Stimulated activated CD4-positive, alpha-beta T cell treated with anti-CD3 and anti-CD28 coated beads, Interleukin-12 subunit alpha, Interleukin-12 subunit beta, amount 100 ng/mL, for 24 hours (primary cell): ENCODE measurements at places on chromosomes 4 and X.
A peak's percentile ranks its signal among the peaks of the same experiment; 100 is the strongest.

- no peak for DNase-seq
These were observed 16.3 kb downstream of the SPRY1 start for GRCh38 chr4:123412700-123413512.

DNA sequence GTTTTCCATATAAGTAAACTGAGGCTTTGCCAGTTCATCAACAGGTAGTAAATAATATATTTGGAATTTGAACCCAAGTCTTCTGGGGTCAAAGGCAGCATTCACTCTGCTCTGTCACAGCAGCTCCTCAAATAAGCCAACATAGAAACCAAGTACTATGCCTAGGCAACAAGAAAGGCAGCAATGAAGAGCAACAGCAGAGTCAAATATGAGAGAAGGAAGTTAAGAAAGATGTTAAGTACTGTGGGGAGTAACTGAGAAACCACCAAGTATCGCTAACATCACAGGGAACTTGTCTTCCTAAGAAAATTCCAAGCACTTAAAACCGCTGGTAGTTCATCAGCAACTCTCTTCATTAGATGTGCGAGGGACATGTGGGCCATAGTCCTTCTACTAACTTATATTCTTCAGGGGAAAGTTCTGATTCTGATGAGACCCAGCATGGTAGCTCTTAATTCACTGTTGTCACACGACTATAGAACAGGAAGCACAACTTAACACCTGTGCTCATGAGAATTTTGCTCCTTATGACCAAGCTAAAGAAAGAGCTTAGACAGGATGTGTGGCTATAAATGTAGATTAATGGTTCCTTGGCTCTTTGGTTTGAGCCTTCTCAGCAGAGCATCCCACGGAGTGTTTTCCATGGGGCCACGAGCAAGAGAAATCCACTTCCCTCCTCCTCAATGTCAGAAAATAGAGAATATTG lies 107.8 kb downstream of the AR start:
- DNase-seq, result no peak

DNA sequence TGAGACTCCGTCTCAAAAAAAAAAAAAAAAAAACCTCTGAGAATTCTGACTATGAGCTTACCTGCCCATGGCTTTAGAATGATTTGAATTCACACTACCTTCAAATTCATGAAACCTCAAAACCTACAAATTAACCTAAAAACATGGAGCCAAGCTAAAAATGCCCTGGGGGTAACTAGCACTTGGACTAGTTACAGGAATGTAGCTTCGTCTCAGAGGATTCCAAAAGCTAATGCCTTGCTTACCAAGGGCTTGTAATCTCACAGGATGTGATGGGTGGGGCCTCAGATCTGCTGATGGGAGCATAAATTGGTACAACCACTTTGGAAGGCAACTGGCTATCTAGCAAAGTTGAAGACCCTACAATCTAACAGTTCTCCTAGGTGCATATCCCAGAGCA lies 79.4 kb upstream of the SPRY1 start:
- DNase-seq, result no peak

DNA sequence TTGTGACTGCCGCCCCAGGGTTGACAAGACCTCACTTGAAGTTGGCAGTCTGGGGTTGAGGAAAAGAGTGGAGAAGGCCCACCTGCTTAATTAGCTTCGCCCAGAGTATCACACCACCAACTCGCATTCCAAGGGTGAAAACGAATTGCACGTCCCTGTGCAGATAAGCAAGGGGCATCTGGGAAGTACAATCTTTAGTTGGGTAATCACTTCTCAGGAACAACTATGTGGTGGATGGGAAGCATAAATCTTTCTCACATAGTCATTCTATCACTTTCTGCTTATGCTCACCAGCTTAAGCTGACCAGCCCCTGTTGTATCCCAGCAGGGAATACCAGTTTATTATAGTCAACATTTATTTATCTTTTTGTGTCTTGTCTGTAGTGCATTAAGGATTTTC lies 14.3 kb downstream of the SPCS3 start:
- no peak for DNase-seq

- no peak for DNase-seq
These were observed 52.1 kb downstream of the CT47B1 start for GRCh38 chrX:120823556-120823955.

DNA sequence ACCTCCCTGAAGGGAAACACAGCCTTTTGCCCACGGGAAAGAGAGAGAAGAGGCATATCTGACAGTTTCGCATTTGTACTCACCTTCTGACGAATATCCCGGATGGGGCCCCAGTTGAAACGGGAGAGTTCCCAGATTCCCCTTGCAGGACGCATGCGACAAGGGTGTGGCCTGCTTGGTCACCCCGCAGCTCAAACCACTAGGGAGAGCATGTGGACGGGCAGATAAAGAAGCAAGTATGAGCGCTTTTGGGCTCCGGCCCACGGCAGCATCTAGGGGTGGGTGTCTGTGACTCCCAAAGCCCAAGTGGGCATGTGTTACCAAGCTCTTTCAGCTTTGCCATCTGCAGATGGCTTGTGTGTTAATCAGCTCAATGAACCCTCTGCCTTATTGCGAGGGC lies 70.1 kb upstream of the MED14 start:
- no peak for DNase-seq

GRCh38 chrX:63927848-63928247 lies 142.8 kb upstream of the ARHGEF9 start:
- no peak for DNase-seq

- DNase-seq, result no peak
These were observed 594.7 kb downstream of the SMARCA1 start for GRCh38 chrX:128928636-128929035.

- DNase-seq, result no peak
These were observed 348.8 kb downstream of the GBA3 start for GRCh38 chr4:23041501-23041900.

DNA sequence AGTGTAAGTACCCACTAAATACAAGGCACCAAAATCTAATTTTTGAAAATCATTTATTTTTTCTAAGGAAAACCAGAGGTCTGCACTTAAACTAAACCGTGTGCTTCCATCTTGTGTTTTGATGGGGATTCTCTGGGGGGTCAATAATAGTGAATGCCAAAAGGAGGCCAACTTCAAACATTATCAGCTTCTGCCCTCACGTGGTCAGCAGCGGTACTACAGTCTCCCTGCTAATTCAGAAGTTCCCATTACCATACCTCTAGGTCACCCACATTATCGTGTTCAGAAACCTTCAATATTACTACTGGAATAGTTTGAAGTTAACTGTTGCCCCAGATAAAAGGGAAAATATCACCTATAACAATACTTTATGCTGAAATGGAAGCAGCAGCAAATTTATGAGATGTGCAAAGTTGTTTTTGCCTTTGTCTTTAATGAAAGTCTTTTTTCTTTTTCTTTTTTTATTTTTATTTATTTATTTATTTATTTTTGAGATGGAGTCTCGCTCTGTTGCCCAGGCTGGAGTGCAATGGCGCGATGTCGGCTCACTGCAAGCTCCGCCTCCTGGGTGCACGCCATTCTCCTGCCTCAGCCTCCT lies 17.3 kb downstream of the CTPS2 start:
- peak; percentile 14 for DNase-seq

- DNase-seq, result peak; percentile 48
These were observed 13.3 kb upstream of the IL3RA start for GRCh38 chrX:1323315-1323714.

GRCh38 chrX:132463411-132463810 lies 25.4 kb downstream of the MBNL3 start:
- DNase-seq, result no peak

DNA sequence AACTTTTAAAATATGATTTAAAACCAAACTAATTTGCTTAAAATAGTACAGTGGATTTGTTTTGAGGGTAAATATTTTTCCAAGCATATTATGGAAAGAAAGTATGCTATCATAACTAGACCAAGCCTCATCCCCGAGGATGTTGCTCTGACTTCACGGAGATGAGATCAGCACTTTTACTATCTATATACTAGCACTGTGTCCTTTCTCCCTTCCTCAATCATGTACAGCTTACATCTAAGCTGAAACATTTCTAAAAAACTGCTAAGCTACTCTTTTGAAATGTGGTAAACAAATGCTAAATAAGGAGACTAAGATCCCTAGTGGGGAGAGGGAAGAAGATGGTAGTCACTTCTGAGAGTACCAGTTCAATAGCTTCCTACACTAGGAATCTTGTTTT lies 23.8 kb downstream of the AMMECR1 start:
- no peak for DNase-seq

DNA sequence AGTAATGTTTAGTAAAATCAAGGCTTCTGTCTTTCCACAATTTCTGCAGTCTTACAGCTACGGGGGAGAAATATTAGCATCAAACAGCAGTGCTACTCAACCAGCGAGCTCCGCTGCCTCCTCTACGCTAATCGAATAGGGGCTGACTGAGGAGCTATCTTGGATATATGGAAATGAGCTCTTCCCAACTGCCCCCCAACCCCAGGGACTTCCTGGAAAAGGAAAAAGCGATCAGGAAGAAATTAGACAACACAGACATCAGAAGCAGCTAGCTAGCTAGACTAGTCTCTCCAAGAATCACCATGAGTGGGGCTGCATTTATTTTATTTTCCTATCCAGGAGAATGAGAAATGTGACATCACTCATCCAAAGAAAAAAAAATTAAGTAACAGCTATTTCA lies 7.6 kb downstream of the NKX6-1 start:
- DNase-seq, result no peak

- DNase-seq, result peak; percentile 0
These were observed 663 bp downstream of the CXorf38 start for GRCh38 chrX:40646489-40647306.

- DNase-seq, result no peak
These were observed 468.3 kb upstream of the BOD1L1 start for GRCh38 chr4:14095831-14096230.

- DNase-seq, result no peak
These were observed 207.3 kb upstream of the CLNK start for GRCh38 chr4:10891866-10892265.

- DNase-seq, result no peak
These were observed 16.2 kb downstream of the PRKX start for GRCh38 chrX:3697220-3697684.

DNA sequence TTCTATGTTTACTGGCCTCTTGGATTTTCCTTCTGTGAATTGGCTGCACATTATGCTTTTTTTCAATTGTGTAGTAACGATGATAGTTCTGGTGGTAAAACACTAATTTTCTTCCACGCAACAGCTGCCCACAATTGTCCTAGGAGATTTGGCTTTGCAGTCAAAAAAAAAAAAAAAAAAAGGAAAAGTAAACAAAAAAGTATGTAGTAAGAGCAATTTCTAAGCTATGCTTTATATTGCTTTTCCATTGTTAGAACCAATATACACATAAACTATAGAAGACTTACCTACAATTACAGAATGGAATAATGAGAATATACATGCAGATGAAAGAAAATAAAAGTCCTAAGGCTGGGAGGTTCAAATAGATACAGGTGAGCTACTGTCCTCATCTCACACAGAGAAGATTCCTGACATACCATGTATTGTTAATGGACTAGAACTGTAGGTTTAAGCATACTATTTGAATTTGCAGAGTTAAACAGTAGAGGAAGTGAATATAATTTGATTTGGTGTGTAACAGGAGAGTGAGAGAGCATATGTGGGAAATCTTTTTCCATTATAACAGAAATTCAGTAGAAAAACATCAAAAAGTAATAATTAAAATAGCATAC lies 976.2 kb downstream of the RAB28 start:
- no peak for DNase-seq

DNA sequence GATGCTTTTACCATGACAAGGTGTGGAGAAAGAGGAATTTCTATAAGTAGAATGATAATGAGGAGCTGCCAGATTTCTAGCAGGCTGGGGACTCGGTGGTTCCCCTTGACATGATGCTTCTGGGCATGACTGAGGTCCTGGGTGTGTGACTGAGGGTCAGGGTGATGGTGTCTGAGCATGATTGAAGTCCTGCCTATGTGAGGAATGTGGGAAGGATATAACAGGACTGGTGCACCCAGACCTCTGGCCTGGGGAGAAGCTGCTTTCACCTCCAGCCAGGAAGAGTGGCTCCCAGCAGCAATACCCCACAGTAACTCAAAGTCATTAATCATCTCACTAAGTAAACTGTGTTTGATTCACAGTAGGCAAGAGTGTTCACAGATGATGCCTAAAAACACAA lies 17.4 kb downstream of the SORBS2 start:
- no peak for DNase-seq

DNA sequence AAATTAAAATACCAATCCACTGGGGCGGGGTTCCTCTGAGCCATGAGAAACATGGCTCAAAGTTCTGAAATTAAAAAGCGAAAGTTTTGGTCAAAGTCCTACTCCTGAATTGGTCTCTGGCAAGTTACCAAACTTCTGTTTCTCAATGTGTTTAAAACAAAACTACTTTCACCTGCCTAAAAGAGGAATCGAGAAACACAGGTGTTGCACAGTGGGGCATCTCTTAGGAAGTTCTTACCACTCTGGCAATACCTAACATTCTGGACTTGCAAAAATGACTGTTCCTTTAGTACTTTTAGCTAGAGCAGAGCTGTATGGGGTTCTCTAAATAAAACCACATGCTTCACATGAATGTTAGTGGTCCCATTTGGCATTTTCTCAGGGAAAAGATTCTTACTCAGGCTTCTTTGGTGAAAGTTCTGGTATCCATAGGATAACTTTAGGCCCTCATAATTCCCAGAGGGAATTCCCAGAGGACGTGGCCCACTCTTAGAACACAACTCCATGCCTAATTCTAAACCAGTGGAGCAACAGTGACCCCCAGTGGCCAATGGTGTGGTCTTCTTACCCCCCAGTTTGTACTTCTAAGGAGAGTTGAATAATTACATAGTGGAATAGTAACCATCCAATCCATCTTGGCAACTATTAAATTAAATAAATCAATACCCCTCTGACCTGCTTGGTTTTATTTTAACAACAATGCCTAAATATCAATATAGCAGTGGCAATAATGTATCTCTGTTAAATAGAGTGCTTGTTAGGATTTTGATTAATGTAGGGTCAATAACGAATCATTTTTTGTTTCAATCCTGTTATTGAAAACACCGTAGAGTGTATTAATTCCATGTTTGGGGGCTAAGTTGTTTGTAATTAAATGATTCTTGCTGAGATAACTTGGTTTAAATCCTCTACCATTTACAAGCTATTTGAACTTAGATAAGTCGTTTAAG lies 21.9 kb downstream of the BMP3 start:
- no peak for DNase-seq

- no peak for DNase-seq
These were observed 553.2 kb upstream of the FAT1 start for GRCh38 chr4:187276736-187277408.

DNA sequence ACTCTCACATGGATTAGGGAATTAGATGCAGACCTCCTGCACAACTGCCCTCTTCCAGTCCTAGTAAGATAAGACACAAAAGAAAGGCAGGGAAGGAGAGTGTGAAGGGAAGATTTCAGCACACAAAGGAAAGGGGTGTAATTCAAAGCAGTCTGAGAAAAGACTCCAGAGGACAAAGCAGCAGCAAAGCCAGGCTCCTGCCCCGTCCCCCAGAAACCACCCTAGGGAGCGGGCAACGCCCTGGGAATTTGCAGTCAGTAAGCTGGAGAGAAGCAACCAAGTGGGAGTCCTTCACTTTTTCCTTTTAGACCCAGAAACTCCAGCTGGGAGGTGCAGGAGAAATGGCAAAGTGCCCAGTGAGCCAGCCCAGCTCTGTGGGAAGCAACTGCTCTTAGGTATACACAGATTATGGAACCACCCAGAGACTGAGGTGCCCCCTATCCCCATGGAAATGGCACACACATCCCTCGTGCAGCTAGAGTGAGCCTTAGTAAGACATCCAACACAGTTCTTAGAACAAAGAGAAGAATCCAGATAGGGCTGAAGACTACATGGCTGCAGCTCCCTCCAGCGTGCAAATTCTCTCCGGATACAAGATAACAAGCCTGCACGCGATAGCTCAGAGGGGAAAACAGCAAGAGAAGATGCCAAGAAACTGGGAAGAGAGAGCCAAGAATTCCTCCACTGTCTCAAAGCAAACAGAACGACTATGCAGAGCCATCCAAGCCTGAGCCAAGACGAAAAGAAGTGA lies 26.5 kb upstream of the IRAK1 start:
- DNase-seq, result no peak
